ENCODE measurements at places on chromosomes 2 and 18.
A peak's percentile ranks its signal among the peaks of the same experiment; 100 is the strongest.

DNA sequence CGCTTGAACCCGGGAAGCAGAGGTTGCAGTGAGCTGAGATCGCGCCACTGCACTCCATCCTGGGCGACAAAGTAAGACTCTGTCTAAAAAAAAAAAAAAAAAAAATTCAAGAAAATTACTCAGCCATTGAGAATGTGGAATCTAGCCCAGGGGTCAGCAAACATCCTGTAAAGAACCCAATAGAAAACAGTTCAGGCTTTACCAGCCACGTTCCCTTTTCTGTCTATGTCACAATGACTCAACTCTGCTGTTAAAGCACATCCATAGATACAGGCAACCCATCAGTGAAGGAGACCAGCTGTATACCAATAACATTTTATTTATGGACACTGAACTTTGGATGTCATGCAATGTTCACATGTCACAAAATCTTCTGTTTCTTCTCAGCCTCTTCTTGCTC is 435.6 kb upstream of the GYPC start:
- DNase-seq, result no peak

DNA sequence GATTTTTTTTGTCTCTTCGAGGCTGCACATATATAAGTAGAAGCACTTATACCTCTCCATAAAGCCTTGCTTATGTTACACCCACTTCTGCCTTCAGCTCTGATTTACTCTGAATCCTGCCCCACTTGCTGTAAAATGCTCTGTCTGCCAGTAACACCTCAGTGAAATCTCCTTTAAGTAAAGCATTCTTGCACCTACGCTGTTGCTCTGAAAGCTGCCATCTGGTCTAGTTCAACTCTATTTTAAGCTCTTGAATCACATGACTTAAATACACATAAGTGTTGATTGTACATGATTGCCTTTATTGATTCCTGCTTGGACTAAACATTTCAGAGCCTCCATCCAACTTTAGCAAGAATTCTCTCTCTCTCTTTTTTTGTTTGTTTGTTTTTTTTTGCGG is 609.0 kb upstream of the CELF4 start:
- DNase-seq, result no peak

- no peak for DNase-seq
These were observed 152.4 kb upstream of the CAVIN2 start for GRCh38 chr2:191999101-191999841.

DNA sequence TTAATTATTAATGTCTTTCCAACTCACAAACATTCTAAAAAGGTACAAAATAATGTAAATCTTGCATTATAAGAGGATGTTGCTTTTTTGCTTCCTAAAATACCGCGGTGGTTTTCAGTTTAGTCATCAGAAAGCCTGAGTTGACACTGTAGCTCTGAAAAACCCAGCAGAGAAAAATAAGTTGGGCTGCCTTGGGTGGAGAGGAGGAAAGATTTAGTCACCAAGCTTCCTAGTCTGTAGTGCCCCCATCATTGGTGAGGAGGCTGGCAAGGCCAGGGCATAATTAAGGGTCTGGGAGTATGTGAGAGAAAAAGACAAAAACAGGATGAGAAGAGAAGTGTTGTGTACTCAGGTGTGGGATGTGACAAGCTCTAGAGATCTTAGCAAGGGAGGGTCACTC is 5.7 kb downstream of the PTPRM start:
- DNase-seq, result no peak

- DNase-seq, result no peak
These were observed 805.6 kb downstream of the DPP10 start for GRCh38 chr2:115248066-115248465.

- no peak for DNase-seq
These were observed 25.3 kb downstream of the MBP start for GRCh38 chr18:77107292-77107691.

DNA sequence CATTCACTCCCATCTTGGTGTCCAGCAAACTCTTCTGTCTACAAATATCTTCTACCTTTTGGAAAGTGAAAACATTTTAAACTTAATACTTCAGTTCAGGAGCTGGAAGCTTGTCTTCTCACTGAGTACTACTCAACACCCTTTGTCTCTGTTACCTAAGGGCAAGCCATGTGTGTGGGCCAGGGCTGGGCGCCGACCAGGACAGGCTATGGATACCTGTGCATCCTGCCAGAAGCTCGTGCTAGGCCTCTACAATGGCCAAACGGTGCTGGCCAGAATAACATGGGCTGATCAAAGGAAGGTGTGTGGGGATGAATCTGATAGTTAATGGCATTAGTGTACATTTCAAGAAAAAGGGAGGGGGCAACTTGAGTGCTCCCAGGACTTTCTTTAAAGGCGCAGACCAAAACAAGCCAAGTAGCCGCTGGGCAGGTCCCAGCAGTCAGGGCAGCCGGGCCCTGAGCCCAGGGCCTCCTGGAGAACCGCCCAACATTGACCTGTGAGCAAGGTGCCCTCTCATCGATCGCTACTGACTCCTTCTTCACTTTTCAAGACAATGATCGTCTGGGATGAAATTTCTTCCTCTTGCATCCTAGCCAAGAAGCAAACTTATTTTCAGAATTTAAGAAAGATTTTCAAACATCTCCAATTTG is 29.0 kb upstream of the ID2 start:
- no peak for DNase-seq

DNA sequence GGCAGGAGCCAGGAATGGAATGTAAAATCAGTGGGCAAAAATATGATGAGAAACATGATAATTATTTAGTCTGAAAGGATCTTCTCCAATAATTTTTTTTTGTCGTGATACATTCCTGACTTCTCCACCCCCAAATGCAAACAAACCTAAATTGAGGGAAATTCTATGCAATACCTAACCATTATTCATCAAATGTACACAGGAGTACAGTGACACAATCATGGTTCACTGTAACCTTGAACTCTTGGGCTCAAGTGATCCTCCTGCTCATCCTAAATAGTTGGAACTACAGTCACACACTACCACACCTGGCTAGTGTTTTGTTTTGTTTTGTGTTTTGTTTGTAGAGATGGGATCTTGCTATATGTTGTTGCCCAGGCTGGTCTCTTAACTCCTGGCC is 46.5 kb downstream of the RAB10 start:
- no peak for DNase-seq

- no peak for DNase-seq
These were observed 10.9 kb downstream of the FBXO48 start for GRCh38 chr2:68456198-68456597.

GRCh38 chr2:240965296-240965904 is 33.0 kb upstream of the SNED1 start:
- no peak for DNase-seq

DNA sequence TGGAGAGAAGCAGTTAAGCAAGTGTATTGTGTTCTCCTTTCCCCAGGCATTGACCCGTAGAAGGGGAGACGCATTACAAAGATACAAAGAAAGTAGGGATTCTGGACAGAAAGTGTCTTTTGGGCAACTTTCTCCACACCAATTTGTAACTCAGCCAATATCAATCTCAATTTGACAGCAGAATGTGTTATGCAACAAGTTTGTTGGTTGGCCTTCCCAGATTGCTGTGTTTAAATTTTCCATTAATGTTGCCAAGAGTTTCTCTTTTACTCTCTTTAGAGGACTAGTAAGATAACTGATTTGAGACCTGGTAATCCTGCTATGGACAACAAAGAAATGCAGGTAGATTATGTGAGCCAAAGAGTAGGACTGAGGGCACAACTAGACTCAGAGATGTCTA is 279.6 kb downstream of the ZNF804A start:
- no peak for DNase-seq

- DNase-seq, result no peak
These were observed 69.1 kb upstream of the NFATC1 start for GRCh38 chr18:79326413-79327198.

- no peak for DNase-seq
These were observed 157.3 kb upstream of the MMADHC start for GRCh38 chr2:149744865-149745264.

- no peak for DNase-seq
These were observed 2.1 kb downstream of the EFR3B start for GRCh38 chr2:25044011-25044410.

DNA sequence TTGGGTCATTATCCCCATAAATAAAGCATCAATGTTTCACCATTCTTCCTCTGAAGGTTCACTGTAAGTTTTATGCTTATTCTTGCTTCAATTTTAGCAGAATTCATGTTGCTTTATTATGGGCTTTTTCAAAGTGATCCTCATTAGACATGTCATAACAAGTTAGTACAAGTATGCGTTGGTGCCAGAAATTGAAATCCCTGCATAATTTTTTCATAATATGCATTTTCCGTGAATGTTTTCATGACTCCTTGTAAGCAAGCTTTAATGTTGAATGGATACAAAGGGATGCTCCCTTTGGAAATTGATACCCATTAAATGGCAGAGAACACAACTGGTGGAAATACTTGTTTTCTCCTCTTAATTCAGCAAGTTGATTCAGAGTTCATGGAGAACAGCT is 179.7 kb downstream of the ST6GAL2 start:
- DNase-seq, result no peak

DNA sequence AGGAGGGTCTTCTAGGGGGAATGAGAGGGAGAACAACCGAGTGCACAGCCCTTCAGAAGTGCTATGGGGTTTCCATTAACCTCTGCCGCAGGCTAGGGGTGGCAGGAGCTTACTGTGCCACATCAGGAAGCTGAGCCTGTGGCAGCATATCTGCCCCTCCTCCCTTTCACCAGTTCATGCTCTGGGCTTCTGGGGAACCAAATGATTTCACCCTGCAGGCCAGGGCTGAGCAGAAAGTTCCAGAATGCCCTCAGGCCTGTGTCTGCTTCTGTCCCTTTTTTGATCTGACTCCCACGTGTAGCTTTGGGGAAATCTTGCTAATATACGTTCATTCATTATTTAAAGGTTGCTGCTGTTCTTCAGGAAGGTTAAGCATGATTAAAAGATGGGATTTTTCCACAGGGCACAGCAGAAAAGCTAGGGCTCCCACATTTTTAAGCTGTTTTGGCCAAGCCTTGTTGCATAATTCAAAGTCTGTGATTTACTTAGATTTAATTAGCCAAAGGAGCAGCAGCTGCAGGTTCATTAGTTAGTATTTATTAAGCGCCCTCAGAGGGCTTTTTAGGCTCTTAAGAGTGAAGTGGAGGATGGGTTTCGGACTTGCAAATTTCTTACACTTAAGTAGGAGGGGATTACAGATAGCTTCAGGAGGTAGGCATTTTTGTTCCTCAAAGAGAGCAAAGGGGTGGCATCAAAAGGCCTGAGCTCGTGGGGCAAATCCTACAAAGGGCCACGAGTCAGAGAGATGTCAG is 10.2 kb downstream of the TMEM247 start:
- no peak for DNase-seq

GRCh38 chr18:74745633-74746403 is 148.1 kb downstream of the ZNF407 start:
- no peak for DNase-seq

GRCh38 chr2:31018280-31018679 is 120.0 kb downstream of the GALNT14 start:
- DNase-seq, result no peak

DNA sequence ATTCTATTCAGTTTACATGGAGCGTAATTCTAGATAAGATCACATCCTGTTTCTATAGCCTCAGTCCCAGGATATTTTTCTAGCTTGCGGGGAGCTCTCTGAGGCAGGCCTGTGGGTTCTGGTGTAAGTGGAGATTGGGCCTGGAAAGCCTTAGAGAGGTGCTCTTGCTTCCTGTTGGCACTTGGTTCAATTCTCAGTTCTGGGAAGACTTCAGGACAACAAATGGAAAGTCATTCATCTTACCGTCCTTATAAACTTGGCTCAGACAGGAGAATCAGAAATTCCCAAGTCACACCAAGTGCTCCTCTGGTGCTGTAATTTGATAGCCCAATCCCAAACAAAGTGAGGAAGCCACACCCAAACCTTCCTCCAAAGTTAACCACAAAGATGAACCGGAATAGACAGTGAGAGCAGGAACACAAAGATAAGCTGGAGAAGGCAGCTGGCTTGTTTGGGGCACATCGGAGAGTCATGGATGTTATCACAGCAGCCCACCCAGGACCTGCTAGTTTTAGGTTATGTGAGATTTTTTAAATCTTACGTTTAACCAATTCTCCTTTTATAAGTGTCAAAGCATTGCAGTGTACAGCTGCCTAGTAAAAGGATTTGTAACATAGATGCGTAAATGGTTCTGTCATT is 144.3 kb upstream of the MAP3K20 start:
- no peak for DNase-seq

GRCh38 chr2:240250985-240251847 is 110.8 kb upstream of the OTOS start:
- peak; percentile 95 for DNase-seq

- DNase-seq, result no peak
These were observed 806.4 kb downstream of the TRIB2 start for GRCh38 chr2:13522917-13523821.

DNA sequence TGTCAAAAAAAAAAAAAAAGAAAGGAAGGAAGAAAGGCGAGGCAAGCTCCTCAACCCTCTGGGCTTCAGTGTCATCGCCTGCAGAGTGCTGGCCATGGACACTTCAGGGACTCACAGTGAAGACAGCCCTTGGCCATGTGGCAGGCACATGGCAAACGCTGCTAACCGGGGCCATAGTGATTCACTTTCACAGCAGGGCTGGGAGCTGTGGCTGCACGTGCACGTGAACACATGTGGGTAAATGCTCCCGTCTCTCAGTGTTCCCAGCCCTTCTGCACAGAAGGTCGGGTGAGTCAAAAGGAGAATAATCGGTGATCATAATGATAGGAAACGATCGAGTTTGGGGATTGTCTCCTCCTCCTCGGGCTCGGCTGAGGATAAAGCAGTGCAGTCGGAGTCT is 46.1 kb upstream of the UBE2F start:
- no peak for DNase-seq

DNA sequence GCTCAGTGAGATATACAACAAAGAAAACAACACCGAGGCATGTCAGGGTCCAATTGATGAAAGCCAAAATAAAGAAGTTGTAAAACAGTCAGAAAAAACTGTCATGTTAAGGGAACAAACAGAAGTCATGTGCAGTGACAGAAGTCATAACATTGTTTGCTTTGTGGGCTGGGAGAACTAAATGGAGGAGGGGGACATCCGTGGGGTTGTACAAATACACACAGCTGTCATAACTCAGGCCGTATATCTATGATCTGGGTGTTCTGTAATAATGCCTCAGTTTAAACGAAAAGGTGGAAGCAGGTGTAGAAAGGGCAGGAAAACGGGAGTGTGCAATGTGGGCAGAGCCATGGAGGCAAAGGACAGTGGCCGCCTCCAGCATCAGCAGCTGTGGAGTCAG is 27.3 kb downstream of the TIMM21 start:
- DNase-seq, result no peak

DNA sequence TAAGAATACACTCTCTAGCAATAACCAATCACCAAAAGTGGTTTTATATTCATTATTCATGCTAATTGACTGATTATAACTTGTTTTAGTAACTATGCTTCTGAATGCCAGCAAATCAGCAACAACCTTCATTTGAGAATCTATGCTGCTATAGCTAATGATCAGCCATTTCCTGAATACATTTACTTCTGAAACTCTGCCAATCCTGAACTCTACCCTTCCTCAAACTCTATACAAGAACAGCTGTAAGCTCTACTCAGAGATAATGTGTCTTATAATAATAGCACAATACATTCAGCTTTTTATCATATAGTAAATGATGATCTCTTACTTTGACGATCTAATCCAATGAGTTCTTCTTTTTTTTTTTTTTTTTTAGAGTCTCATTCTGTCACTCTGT is 85.7 kb upstream of the EPAS1 start:
- DNase-seq, result no peak
